ENCODE measurements at places on chromosomes 6 and 20.

DNA sequence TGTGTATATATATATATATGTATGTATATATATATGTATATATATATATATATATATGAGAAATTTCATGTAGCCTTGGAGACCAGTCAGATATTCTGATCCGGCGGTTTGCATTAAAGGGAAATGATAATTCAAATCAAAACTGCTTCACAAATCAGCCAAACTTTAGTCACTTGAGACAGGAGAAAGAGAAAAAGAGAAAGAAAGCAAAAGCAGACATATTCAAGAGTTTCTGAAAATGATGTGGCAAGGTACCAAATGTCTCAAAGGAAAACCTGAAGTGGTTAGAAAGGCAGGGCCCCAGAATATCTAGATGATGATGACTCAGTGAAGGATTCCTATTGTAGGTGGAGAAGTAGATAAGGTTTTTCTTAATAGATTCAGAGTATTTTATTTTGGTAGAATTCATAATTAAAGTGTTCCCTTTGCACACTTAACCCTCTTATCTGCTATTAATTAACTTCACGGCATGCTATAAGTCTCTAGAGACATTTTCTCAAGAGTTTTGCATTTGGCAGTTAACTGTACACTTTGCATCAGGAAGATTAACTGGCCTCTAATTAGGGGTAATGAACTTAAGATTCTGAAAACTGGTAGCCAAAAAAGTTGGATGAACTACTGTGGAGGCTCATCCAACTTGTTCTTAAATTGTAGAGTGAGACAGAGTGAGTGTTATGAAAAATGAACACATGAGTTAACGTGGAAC is 50.1 kb upstream of the ASF1A start:
- no peak for DNase-seq

DNA sequence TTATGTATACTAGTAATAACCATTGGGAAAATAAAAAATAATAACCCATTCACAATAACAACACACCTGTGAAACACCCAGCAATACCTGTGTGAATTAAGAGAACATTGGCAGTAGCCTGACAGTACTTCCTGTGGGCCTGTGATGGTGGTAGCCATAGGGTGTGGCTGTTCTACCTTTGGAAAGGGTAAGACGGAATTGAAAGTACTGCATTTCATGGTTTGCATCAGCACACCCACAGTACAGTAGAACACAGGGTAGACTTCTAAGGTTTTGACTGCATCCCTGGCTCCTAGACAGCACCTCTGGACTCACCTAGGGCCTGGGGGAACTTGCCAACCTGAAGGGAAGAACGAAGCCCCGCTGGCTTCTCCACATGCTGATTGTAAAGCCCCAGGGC is 279.8 kb downstream of the HTR1B start:
- no peak for DNase-seq

DNA sequence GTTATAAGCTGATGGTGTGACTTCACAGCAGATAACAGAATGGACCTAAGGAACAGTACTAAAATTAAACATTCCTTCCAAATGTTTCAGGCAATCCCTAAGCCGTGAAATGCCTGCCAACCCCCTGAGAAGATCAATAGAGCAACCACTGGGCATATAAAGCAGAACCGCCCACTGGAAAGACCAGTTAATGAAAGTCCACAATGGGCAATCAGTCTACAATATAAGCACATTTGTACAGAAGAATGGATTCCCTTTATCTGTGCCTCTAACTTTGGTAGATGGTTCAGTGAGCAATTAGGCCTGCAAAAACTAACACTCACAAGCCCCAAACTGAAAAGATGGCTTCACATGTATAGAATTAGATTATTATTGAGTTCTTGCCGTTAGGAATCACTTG is 286.6 kb downstream of the UBE3D start:
- DNase-seq = no peak

DNA sequence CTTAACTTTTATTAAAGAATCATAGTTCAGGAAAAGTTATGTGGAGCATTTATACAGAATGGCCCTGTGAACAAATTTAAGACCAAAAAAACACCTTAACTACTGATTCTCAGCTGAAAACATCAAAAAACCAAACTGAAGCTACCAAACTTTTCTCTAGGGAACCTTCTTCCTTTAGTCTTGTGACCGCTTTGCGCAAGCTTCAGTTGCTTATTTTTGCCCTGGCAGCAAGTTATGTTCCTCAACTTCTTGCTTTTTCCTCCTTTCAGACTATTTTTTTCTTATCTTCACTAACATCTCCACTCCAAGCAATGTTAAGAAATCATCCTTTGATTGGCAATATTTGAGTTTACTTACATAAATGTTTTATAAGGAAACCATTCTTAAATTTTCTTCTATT is 100.1 kb downstream of the MYB start:
- no peak for DNase-seq

GRCh38 chr6:18596531-18596835 is 209.3 kb downstream of the RNF144B start:
- DNase-seq = no peak

DNA sequence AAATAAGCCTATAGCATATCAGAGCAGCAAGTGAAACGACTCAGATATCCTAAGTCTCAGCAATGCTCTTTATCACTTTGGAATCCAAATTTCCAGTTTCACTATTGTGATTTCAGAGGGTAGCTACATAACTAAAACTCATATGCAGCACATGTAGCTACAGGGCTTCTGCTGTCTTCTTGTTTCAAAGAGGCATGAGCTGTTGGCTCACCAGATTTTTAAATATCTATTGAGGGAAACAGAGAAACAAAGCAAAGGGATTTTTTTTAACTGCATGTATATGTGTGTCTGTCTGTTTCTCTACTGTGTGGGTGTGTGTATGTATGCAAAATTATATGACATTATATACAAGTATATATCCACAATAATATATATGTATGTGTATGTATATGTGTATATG is 258.4 kb downstream of the HDGFL1 start:
- no peak for DNase-seq

Measured in NT2/D1 (cell line).